ENCODE measurements at places on chromosomes 13 and 19.
A peak's percentile ranks its signal among the peaks of the same experiment; 100 is the strongest.

DNA sequence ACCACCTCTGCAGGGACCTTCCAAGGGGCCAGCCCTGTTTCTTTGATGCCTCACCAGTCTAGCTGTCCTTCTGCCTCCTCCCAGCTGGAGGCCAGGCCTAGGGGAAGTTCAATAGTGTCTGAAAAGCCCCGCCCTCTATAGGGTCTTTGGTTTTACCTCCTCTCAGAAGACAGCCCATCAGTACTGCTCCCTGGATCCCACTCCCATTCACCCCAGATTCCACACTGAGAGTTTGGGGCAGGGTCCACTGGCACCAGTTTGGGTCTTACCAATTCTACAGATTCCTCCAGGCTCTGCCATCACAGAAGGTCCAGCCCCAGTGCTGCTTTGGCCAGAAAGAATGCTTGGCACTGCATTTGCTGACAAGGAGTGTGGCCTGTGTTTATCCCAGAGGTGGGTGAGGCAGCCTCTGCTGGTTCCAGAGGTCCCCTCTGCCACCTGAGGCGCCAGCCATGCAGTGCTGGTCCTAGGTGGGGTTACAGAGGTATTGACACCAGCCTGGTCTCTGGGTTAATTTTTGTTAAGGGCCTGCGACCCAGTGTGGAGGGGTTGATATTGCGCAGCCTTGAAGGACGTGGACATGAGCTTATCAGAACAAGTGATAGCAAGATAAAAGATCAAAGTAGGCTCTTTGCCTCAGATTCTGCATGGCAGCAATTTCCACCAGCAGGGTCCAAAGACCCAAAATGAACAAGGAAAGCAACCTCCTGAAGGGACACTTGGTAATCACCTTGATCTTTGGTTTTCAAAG lies 41.4 kb upstream of the IGSF23 start:
- no peak for DNase-seq

GRCh38 chr19:3618144-3618810 lies 8.3 kb downstream of the CACTIN start:
- DNase-seq, result peak; percentile 28

DNA sequence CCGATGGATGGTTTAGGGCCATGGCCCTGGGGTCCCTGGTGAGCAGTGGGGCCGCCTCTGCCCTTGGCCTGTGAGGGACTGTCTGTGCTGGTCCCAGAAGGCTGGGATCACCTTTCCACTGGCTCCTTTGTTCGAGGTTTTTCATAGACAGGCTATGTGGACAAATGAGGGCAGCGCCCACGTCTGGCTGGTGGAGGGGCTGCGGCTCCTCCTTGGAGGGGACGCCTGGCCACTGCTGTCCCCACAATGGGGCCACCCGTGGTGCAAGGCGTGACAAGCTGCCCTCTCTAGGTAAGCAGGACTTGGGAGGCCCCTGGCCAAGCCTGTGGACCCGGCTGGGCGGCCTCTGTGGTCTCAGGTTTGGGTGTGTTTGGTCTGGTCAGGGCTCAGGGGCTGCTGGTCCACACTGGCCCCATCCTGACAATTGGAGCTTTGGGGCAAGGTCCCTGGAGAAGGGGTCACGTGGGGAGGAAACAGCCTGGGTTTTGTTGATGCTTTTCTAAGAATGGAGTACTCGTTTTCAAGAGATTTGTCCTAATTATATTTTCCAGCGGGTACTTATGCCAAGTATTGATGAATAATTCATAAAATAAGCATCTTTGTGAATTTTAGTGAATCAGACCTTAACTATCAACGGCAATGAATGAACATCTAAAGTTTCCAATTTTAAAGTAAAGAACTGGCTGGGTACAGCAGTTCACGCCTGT lies 33.3 kb downstream of the MCF2L start:
- no peak for DNase-seq

DNA sequence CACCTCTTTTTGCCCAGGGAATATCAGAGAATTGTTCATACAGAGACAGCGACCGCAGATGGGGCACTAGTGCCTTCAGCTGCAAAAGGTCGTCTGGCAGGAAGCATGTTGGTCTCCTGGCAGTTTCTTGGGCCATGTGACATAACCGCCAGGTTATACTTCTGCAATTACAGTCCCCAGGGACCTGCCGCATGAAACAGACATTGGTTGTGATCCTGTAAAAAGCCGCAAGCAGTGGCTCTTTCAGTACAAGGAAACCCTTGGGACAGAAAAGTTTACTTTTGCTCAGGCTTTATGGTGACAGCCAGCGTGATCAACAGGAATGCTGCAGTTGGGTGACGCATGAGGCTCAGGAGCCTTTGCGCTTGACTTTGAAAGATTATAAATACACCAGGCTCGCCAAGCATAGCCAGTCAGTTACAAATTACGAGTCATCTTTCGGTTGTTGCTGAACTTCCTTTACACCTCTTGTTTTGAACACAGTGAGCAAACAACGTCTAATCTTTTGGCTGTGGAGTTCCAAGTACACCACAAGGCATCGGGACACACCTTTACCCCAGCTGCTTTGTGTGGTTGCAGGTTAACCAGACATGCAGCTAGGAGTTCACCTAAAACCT lies 50.5 kb upstream of the UBE2L5 start:
- peak; percentile 40 for DNase-seq

GRCh38 chr13:67023130-67023876 lies 206.8 kb downstream of the PCDH9 start:
- no peak for DNase-seq

DNA sequence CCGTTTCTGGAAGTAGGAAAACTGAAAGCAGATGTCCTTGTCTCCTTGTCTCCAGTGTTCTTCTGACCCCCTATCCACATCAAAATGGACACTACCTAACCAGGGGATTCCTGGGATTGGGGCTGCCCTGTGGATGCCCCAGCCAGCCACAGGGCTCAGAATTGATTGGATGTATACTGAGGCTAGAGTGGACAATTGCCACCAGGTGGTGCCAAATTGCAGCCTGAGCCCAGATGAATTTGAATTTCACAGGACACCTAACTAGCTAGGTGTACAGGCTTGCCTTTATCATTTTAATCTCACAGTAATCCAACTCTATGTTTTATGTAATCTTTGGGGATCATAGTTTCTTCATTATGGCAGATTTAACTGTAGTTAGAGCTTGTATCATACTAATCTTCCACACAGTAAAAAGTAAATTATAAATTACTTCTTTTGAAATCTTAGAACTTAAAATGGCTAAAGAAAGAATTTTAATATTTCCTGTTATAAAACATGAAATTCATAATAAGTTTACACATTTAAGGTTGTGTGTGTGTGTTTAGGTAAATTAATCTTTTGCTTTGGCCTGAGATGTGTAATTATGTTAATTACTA lies 58.0 kb downstream of the PIBF1 start:
- no peak for DNase-seq

DNA sequence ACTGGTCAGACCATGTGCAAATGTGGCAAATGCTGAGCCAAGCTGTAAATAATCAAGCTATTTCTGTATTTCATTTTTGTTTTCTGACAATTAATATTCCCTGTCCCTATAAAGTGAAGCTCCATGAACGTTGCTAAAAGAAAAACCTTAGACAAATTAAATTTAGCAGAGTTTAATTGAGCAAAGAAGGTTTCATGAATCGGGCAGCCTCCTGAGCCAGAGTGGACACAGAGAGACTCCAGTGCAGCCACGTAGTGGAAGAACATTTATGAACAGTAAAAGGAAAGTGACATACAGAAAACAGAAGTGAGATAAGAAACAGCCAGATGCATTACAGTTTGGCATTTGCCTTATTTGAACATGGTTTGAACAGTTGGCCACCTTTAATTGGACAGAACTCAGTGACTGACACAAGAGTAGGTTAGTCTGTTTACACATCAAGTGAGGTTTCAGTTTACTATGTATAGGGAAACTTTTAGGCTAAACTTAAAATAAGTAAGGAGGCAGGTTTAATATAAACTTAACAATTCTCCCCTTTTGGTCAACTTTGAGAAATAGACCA lies 69.7 kb downstream of the UFM1 start:
- DNase-seq, result no peak

DNA sequence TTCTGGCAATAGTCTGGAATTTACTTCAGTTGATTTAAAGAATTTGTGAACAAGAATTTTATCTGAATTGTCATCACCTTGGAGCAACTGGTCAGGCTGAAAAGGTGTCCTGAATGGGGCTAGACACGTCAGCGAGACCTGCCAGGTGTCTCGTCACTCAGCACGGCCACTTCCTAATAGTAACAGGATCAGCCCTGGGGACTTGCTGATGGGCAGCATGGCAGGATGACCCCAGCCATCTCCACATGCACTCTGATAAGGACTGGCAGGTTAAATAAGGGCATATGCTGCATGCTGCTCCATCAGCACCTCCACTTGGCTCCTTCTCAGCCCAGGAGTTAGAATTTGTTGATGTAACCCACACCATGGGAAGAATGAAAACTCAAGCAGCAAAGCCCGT lies 224.2 kb downstream of the FOXO1 start:
- DNase-seq, result no peak

DNA sequence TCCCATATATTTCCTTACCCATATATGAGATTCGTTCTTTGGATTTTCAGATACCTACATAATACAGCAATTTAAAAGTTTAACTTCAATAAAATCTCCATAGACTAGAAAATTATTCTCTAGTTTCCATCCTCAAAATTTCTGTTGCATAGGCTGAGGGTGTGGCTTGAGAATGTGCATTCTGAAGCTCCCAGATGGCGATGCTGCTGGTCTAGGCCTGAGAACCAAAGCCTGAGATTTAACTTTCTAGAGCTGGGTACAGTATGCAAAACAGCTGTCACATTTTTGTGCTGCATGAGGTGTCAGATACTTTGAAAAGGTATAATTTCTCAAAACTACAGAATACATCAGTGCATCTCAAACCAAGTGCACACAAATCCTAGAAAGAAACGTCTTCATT lies 42.7 kb downstream of the MPHOSPH8 start:
- DNase-seq, result no peak

- DNase-seq, result no peak
Measured at GRCh38 chr19:55277494-55277893, 2.4 kb downstream of the HSPBP1 start.

- no peak for DNase-seq
Measured at GRCh38 chr13:25237083-25237482, 50.2 kb downstream of the MTMR6 start.

DNA sequence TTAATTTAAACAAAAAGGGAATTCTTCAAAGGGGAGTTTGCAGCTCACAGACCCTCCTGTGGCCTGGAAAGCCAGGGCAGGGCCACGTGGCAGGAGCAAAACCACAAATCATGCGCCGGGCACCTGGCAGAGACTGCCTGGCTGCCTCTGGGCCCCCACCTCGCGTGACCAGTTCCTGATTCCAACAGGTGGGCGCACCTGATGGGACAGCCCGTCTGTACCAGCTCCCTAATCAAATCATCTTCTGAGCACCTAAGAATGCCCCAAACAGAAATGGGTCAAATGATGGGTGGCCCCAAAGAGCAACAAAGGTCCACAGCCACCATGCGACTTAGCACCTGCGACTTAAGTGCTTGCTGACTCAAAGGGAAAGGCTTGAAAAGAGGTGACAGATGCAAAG lies 9.2 kb downstream of the TMTC4 start:
- no peak for DNase-seq

DNA sequence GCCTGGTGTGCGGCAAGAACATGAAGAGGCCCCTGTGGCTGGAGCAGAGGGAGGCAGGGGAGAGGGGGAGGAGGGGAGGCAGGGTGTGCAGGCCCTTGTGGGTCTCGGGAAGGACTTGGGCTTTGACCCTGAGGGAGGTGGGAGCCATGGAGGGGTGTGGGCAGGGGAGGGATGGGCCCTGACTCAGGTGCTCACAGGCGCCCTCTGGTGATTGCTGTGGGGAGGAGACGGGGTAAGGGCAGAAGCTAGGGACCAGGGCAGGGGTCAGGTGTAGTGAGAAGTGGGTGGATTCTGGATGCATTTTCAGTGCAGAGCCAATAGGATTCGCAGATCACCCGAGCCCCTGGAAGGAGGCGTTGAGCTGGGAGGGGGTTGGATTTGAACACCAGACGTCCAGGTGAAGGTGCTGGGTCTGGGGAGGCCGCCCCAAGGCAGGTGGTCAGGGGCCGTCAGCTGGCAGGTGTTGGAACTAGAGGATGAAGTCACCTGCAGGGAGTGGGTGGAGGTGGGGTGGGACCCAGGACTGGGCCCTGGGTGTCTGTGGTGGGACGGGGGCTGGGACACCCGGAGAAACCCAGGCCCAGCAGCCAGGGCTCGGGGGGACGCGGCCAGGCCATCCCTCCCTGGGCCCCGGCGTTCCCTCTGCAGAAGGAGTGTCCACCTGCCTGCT lies 185.4 kb downstream of the KDM4B start:
- DNase-seq, result no peak

- no peak for DNase-seq
Measured at GRCh38 chr19:46976845-46977320, 42.8 kb upstream of the NPAS1 start.

DNA sequence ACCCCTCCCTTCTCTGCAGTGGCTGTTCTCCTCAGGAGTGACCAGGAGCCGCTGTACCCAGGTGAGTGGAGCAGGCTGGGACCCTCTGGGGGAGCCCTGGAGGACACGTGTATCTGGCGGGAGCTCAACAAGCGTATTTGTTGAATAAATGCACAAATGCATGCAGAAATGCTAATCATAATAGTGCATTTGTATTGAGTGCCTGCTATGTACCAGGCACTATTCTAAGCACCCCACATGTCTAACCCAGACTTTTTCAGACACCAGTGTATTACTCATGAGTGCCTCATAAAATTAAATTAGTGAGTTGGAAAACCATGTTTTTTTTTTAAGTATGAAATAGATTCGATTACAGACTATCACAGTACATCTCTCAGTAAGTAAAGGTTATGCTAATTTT lies 7.9 kb downstream of the HPN start:
- no peak for DNase-seq

DNA sequence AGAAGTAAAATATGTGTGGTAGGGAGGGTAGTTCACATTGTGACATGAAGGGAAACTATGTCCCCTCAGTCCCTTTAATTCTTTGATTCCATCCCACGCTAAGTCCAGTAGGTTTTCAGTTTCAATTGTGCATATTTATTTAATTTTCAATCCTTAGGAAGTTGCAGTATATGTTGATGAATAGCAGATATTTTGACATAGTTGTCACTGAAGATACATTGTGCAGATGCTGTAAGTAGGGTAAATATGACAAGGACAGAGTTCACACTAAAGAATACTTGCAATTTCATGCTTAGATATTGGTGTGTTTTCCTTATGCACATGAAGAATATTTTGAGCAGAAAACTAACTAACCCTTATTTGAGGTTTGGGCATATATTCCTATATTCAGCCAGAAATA lies 595.4 kb upstream of the MIR17HG start:
- DNase-seq, result no peak

- DNase-seq, result no peak
Measured at GRCh38 chr19:45010306-45010705, 9.0 kb downstream of the RELB start.

DNA sequence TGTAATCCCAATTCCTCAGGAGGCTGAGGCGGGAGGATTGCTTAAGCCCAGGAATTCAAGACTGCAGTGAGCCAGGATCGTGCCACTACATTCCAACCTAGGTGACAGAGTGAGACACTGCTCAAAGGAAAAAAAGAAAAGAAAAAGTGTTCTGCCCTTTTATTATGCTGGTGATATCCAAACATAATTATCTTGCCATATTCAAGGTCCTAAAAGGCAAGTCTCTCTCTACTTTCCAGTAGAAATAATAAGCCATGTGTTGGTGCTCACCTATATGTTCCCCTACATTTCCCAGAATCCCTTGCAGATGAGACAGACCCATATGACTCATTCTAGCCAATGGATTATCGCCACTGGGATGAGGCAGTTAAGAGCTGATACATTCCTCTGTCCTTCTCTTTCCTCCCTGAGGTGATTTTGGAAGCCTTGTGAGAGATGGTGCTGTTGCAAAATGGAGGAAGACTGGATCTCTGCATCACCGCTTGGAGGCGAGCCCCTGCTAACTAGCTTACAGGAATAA lies 58.3 kb upstream of the MRI1 start:
- DNase-seq, result no peak

All from stimulated activated CD8-positive, alpha-beta memory T cell treated with anti-CD3 and anti-CD28 coated beads, Interleukin-12 subunit alpha, Interleukin-12 subunit beta, amount 100 ng/mL, for 4 hours (primary cell).